ENCODE measurements at places on chromosomes 1 and 21.

- no peak for DNase-seq
These were observed 51.0 kb downstream of the ADARB1 start for GRCh38 chr21:45125357-45125756.

DNA sequence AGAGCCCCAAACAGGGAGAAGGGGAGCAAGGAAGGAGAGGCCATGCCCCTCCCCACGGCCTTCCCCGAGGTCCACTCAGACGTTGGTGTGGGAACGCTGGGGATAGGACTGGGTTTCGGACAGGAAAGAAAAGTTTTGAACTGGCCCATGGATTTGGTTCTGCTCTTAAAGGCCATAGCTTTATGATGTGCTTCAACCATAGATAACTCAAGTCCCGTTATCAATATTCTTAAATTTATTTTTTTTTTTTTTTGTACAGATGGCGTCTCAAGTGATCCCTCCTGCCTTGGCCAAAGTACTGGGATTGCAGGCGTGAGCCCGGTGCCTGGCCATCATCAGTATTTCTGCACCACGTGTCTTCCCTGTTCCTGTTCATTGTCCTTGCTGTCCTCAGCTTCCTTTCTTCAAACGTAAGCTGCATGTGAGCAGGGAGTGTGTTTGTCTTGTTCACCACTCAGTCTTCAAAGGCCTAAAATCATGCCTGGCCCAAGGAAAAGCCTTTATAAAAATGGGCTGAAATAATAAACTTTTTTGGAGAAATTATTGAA is 820 bp upstream of the KRTAP10-1 start:
- no peak for DNase-seq

DNA sequence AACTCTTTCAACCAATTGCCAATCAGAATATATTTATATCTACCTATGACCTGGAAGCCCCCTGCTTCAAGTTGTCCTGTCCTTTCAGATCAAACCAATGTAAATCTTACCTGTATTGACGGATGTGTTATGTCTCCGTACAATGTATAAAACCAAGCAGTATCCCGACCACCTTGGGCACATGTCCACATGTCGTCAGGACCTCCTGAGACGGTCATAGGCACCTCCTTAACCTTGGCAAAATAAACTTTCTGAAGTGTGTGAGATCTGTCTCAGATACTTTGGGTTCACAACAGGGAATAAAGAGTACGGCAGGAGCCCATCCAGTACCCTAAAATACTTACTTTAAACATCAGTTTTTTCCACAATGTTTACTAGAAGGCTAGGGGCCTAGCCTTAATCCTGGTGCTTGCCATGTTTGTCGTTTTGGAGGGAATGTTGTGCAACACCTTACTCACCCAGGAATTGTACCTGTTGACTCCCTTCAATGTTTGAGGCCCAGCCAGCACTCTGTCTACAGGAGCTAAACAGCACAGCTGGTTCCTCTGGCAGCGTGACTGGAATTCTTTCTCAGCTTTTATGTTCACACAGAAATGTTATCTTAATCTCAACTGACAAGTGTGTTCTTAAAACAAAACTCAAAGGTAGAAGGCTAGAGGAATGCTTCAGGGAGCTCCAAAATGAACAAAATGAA is 90.8 kb upstream of the USP25 start:
- no peak for DNase-seq

DNA sequence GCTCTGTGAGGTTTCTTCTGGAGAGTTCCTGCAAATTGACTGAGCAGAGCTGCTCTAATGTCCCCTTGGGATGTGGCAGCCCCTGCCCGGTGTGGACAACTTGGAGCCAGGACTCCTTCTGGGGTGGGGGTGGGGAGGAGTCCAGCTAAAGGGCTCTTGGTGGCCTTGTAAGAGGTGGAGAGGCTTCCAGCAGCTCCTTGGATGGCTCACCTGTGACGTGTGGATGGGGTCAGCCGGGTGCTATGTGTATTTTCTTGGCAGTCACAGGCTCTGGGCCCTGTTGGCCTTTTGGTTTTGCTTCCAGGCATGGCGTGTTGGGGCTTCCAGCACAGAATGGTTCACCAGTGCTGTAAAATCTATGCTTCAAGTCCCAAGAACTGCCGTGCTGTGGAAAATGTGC is 38.2 kb downstream of the TRAPPC10 start:
- DNase-seq: no peak

DNA sequence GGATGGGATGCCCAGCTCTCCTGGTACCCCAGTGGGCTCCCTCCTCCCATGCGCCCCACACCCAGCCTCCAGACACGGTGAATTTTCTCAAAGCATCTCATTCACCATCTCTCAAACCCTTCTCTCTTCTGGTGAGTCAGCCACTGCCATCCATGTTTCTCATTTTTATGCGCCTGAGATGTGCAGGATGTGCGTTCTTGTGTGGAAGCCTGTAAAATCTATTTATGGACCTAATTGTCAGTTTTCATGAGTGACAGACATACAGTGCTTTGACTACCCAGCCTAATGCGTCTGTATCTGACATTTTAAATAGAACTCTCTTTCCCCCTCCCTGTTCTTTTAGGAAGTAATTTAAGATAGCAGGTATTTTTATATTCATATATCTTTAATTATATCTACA is 158.8 kb downstream of the DAB1 start:
- no peak for DNase-seq

GRCh38 chr1:87358219-87358618 is 29.5 kb downstream of the LMO4 start:
- DNase-seq: no peak

GRCh38 chr1:168843401-168843800 is 114.4 kb upstream of the DPT start:
- no peak for DNase-seq

DNA sequence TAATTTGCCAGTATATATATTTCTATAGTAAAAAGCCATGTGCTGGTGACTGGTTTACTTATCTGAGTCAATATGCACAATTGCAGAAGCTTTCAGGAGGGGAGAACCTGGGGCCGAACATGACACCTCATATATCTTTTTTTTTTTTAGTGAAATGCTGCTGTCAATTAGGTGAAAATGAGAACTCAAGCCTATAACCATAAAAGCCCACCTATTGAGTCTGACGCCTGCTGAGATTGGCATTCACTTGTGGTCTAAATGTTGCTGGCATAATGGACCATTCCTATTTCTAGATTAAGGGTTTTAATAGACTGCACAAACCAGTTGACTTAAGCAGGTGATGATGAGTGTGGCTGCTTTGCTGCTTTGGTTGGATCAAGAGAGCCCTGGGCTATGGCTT is 10.8 kb downstream of the NTMT2 start:
- no peak for DNase-seq

GRCh38 chr21:39153842-39154241 is 29.4 kb downstream of the PSMG1 start:
- no peak for DNase-seq

DNA sequence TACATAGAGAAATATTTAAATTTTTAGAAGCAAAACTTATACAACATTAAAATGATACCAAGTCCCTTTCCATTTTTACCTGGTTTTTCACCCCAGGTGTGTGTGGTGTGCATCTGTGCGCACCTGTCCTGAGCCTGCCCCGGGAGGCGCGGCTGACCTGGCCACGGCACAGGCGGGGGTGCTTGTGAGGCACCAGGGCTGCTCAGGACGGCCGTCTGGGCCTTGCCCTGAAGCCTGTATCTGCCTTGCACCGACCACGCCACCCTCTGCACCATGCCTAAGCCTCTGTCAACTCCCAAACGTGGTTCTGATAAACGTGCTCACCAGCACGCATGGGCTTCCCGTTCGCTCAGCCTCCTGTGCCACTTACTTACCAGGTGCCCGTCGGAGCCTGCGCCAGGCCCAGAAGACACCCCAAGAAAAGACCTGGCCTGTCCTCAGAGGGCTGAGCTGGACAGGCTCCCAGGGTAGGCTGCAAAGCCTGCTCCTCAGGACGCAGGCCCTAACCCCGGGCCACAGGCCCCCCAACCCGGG is 20.9 kb downstream of the PANK4 start:
- DNase-seq: no peak

DNA sequence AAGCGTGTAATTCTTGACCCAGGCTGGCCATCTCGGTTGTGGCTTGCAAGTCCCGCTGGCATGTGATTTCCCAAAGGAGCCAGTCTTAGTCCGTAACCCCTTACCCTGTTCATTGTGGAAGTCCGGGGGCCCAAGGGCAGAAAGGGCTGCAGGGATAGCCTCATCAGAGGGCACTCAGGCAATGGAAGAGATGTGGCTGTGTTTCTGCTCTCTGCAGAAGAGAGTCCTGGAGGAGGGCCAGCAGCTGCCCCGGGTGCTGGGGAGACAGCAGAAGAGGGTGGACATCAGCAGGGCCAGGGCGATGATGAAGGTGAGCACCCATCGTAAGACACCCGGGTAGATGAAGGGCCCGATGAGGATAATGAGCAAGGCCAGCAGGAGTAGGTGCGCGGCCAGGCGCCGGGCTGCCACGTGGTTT is 830 bp downstream of the RNF186 start:
- no peak for DNase-seq

GRCh38 chr1:19979494-19979977 is at the start of gene PLA2G2A:
PLA2G2A (minus strand) TSS chr1:19979618; CDS start chr1:19978773, 845 bp downstream.
- DNase-seq: no peak

DNA sequence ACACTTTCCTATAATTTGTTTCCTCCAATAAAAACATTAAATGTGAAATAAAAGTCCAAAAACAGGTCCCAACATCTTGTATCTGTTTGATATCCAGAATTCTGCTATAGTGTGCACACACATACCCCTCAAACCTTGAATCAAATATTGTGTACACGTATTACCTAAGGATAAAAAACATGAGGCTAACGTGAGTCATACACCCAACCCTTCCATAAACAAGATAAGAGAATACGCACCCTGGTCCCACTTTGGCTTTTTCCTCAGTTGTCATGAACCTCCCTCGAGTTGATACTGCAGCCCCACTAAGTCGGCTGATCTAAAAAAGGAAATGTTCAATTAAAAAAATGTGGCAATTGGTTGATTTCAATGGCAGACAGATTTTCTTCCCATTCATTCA is 5.2 kb downstream of the KHDC4 start:
- DNase-seq: no peak

GRCh38 chr1:76137746-76138145 is 63.2 kb downstream of the ST6GALNAC3 start:
- no peak for DNase-seq

DNA sequence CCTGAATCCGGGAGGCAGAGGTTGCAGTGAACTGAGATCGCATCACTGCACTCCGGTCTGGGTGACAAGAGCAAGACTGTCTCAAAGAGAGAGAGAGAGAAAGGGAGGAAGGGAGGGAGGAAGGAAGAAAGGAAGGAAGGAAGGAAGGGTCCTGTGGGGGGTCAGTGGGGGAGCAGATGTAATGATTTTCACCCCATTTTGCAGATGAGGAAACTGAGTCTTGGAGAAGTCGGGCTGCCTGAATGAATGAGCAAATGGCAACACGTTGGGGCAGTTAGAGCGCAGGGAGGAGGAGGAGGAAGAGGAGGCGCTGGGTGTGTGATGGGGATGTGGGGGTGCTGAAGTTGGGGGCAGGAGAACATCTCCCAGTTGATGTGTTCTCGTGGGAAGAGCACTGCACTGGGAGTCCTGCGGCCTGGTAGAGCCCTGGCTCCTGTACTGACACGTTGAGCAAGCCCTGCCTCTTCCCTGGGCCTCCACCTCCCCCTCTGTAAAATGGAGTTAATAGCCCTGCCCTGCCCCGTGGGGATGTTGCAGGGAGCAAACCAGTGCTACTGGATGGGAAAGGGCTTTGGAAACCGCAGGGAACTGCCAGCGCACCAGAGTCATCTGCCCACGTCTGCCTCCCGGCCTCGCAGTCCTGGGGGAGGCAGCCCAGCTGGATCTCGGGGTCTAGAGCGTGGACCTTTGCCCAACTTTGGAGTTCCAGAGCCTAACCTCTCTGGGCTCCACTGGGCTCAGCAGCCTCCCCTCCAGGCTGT is 103.2 kb upstream of the CASZ1 start:
- no peak for DNase-seq

- no peak for DNase-seq
These were observed 13.9 kb downstream of the RASAL2 start for GRCh38 chr1:178107823-178108222.

- no peak for DNase-seq
These were observed 27.3 kb downstream of the PRDM16 start for GRCh38 chr1:3096345-3096744.

DNA sequence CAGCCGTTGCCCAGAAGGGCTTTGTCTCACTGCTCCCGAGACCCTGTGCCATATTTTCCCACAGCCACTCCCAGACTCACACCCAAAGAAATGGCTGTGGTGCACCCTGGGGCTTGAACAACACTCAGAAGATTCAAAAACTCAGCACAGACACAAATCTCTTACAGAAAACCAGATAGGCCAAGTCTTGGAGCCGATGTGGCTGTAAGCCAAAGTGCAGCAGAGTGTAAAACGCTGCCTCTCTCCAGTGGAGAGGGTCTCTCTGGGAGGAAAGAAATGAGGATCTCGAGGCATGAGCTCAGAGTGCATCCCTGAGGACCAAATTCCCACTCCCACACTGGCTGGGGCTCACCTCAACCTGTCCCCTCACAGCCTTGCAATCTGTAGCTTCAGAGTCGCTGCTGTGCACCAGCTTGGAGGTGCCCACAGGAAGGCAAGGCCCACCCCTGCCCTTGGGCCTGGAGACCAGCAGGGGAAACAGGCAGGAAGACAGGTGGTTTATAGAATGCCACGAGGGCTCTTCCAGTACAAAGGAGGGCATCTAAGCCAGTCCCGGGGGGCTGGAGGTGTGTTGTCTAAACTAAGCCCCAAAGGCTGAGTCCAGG is 171.3 kb upstream of the AJAP1 start:
- DNase-seq: no peak

DNA sequence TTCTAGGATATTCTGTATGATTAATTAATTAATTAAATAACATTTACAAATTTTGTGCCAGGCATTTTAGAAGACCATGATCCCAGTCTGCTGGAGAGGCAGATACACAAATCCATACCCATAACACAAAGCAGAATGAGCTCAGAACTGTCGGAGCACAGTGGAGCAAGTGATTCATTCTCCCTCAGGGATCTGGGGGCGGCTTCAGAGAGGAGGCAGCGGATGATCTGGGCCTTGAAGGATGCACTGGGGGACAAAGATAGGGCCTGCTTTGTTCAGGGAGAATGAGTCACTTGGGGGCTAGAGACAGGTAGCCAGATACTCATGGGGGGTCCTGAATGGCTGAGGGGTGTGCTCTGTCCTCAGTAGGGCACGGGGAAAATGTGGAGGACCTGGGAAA is 50.9 kb upstream of the TRABD2B start:
- DNase-seq: no peak

DNA sequence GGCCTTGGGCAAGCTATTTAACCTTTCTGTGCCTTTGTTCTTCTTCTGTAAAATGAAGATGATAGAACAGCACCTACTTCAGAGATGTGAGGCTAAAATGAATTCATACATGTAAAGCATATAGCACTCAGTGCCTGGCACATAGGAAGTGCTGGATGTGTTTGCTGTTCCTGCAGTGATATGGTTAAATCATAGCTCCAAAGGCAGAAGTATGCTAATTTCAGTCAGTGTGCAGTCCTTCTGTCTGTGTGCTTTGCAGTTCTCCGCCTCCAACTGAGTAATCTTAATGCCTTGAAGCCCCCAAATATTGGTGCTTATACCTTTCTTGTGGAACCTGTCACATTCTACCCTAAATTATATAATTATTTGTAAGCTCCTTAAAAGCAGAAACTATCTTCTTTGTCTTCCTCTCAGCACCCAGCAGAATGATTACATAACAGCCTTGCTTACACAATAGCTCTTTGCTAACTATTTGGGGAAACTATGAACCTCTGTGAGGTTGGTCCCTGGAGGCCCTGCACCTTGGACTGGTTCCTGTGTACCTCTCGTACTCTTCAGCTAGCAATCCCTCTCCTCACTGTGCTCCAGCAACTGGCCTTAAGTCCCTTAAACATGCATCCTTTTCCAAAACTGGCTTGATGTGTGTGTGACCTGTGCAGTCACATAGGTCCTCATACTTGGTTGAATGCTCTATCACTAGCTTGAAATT is 57.0 kb upstream of the CACYBP start:
- no peak for DNase-seq

Data from activated CD4-positive, alpha-beta T cell treated with anti-CD3 and anti-CD28 coated beads for 4 hours (primary cell).